ENCODE measurements at places on chromosomes 2 and 18. TPM values are rescaled to one million over a fixed set of nuclear protein-coding genes. Genes with fewer than 3 reads are reported as not detected.

The MLPH gene
- 6.7 TPM for polyA plus RNA-seq

The NEU2 gene
- not detected for polyA plus RNA-seq

The SERPINB10 gene
- polyA plus RNA-seq, result not detected

The FBXO48 gene
- polyA plus RNA-seq, result 0.36 TPM

The HTR2B gene
- 1.1 TPM for polyA plus RNA-seq

The CGREF1 gene
- 2.2 TPM for polyA plus RNA-seq

The CD8A gene
- polyA plus RNA-seq, result not detected

The NAB1 gene
- polyA plus RNA-seq, result 9.9 TPM

The LBX2 gene
- polyA plus RNA-seq, result 5.2 TPM

The PRSS56 gene
- not detected for polyA plus RNA-seq

The CREB1 gene
- 22.6 TPM for polyA plus RNA-seq

The WDFY1 gene
- 40.4 TPM for polyA plus RNA-seq

The POLR1B gene
- 7.7 TPM for polyA plus RNA-seq

The TLX2 gene
- polyA plus RNA-seq, result not detected

The GMCL1 gene
- polyA plus RNA-seq, result 17.9 TPM

The DLX1 gene
- 0.44 TPM for polyA plus RNA-seq

The CFAP65 gene
- polyA plus RNA-seq, result 0.06 TPM

The GALNT5 gene
- polyA plus RNA-seq, result 5.9 TPM

The GNLY gene
- not detected for polyA plus RNA-seq

The GREB1 gene
- polyA plus RNA-seq, result 3.3 TPM

The PPM1B gene
- 39.1 TPM for polyA plus RNA-seq

The SPATA3 gene
- not detected for polyA plus RNA-seq

The C18orf32 gene
- 86.1 TPM for polyA plus RNA-seq

The POTEJ gene
- not detected for polyA plus RNA-seq

The DOK1 gene
- polyA plus RNA-seq, result 10.7 TPM

The L3MBTL4 gene
- 4.1 TPM for polyA plus RNA-seq

The TMEM169 gene
- polyA plus RNA-seq, result 0.91 TPM

The COPS7B gene
- 40.3 TPM for polyA plus RNA-seq

The SOX11 gene
- polyA plus RNA-seq, result 2.5 TPM

The FSHR gene
- polyA plus RNA-seq, result 0.40 TPM

The TRABD2A gene
- 1.6 TPM for polyA plus RNA-seq

The ALPP gene
- 1.2 TPM for polyA plus RNA-seq

The EGR4 gene
- 1.9 TPM for polyA plus RNA-seq

The DNAJC5G gene
- not detected for polyA plus RNA-seq

The RAB31 gene
- polyA plus RNA-seq, result 120 TPM

The SFT2D3 gene
- polyA plus RNA-seq, result not detected

The FAM161A gene
- 2.1 TPM for polyA plus RNA-seq
